ENCODE measurements at places on chromosomes 3 and 15. TPM values are rescaled to one million over a fixed set of nuclear protein-coding genes. Genes with fewer than 3 reads are reported as not detected.
A peak's percentile ranks its signal among the peaks of the same experiment; 100 is the strongest.

GRCh38 chr15:60407415-60407805 lies 9.6 kb upstream of the ANXA2 start:
- DNase-seq: no peak

DNA sequence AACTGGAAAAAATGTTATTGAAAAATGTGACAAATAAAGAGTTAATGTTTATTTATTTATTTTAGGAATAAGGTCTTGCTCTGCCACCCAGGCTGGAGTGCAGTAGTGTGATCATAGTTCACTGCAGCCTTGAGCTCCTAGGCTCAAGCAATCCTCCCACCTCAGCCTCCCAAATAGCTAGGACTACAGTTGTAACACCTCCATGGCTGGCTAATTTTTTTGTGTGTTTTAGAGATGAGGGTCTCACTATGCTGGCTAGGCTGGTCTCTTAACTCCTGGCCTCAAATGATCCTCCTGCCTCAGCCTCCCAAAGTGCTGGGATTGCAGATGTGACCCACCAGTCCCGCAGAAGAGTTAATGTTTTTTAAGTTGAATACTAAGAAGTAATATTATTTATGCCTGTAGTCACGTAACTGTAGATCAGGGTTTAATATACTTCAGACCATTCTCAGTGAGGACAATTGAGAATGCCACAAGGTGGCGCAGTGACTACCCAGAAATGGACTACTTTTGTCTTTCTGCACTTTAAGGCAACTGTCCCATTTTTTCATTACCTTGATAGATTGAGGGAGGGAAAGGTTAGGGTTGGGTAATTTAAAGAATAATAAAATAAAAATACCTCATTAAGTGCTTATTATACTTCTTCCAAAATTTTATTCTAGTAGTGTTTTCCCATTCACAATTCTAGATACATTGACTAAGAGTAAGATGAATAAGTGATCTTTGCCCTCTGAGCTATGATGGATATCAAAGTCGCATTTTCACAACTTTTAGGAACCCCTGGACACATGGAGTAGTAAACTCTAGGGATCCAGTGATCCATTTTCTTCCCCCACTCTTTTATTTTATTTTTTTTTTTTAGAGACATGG lies 6.0 kb downstream of the MUC13 start:
- peak; percentile 82 for DNase-seq

GRCh38 chr15:39066677-39067076 lies 502.1 kb upstream of the RASGRP1 start:
- no peak for DNase-seq

- no peak for DNase-seq
Measured at GRCh38 chr15:44836094-44836493, 99.8 kb downstream of the TRIM69 start.

DNA sequence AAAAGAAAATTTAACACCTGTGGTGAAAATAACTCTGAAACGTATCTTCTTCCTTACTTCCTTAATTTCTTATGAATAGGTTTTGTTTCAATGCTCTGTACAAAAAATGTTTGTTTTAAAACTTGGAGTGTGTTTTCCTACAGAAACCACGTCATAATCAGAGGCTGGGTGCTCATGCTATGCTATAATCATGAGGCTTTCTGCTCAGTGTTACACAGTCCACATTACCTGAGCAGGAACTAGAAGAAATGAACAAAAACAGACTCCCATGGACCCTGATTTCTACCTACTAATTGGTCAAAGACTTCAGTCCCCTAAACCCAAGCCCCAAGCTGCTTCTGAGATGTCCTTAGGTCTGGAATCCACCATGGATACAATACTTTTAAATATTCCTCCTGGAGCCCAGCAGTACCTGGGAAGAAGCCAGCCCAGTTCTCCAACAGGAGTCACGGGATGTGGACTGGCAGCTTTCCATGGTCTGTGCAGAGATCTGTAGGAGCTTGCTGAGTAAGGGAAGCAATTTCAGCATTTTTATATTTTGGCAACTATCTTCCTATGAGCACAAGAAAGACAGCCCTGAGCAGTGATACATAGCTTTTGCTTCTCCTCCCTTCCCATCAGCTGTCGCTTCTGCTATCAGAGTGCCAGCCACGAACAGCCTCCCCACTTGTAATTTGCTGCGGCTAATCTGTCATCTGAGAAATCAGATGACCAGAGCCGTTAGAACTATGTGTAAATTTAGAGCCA lies 65.6 kb downstream of the WDR72 start:
- DNase-seq: no peak

GRCh38 chr3:37308247-37308646 lies 133.9 kb upstream of the LRRFIP2 start:
- no peak for DNase-seq

DNA sequence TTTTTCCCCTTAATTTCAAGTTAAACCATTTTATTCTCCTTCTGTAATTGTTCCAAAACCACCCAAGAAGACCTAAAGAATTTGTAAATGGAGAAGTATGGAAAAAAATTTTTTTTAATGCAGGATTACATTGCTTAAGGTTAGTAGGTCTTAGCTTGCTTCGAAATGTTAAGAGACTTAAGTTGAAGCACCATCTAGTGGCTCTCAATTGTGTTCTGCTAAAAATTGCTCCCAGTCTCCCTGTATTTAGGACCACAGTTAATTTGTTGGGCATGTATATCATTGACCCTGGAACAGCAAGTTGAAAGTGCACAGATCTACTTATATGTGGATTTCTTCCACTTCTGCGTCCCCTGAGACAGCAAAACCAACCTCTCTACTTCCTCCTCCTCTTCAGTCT lies 32.4 kb downstream of the CD200R1L start:
- DNase-seq: no peak

- DNase-seq: peak; percentile 81
Measured at GRCh38 chr3:141262308-141262705, 30.7 kb downstream of the PXYLP1 start.

- DNase-seq: no peak
Measured at GRCh38 chr3:173814809-173815208, 417.3 kb downstream of the NLGN1 start.

DNA sequence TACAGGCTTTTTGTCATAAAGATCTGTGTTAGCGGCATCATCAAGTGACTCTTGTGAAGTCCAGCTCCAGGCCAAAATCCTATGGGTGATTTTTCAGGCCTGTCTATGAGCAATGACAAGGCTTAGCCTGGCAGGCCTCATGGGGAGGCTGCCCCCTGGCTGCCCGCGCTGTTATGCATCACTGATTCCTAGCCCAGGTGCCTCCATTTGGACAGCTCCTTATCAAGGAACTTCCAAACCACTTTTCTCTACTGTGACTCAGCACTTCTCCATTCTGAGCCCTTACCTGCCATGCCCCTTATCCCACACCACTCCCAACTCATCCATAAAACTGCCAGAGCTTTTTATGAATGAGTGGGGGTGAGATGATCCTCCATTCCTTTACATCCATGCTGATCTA lies 91.5 kb upstream of the C3orf80 start:
- no peak for DNase-seq

GRCh38 chr3:33041909-33042308 lies 55.0 kb downstream of the GLB1 start:
- DNase-seq: no peak

DNA sequence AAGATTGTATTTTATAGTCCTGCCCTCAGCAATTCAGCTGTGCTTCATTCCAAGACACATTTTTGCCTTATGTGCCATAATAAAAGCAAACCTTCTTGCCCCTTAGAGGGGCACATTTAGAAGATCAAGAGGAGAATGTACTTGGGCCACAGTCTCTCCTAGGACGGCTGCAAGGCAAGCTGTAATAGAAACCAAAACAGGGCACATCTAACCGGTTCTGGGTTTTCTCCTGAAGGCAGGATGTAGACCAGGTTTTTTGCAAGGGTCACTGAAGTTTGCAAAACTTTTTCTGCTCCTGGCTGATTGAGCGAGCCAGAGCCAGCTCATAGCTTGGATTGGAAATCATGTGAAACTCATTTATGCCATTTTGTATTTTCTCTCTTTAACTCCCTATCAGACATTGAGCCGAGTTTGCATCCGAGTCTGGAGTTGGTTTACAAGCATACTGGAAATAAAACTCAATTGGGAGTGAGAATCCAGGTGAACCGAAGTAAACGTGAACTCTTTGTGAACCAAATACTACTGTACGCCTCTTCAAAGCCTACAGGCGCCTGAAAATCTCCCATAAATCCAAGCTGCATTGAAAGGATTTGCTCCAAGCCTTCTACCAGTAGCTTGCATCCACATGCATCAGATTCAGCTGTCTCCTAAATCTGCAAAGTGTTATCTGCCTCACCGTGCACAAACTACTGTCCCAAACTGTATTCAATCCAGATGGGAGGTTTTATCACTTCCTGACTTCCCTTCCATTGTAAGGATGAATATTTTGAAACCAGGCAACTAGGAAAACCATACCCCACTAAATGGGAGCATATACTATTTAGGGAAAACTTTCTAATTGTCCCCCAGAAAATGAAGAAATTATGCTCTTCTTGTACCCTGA lies 60.9 kb upstream of the TSC22D2 start:
- DNase-seq: no peak

DNA sequence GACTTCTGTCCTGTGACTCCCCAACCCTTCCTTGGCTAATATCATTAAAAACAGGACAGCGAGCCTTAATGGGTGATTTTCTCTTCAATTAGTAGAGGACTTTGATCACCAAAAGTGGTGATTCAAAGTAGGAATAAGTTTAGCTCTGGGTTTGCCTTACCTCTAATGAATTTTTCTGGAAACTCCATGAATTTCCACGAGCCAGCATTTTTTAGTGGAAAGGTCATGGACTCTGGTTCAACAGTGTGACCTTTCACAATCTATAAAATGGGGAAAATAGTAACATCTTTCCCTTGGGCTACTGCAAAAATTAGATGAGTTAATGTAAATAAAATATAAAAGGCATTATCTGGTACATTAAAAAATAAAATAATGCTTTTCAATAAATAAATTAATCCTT lies 417.8 kb upstream of the NR2F2 start:
- no peak for DNase-seq

- DNase-seq: no peak
Measured at GRCh38 chr15:77243135-77243534, 172.2 kb upstream of the TSPAN3 start.

GRCh38 chr3:4786431-4786830 lies 192.8 kb upstream of the BHLHE40 start:
- DNase-seq: no peak

DNA sequence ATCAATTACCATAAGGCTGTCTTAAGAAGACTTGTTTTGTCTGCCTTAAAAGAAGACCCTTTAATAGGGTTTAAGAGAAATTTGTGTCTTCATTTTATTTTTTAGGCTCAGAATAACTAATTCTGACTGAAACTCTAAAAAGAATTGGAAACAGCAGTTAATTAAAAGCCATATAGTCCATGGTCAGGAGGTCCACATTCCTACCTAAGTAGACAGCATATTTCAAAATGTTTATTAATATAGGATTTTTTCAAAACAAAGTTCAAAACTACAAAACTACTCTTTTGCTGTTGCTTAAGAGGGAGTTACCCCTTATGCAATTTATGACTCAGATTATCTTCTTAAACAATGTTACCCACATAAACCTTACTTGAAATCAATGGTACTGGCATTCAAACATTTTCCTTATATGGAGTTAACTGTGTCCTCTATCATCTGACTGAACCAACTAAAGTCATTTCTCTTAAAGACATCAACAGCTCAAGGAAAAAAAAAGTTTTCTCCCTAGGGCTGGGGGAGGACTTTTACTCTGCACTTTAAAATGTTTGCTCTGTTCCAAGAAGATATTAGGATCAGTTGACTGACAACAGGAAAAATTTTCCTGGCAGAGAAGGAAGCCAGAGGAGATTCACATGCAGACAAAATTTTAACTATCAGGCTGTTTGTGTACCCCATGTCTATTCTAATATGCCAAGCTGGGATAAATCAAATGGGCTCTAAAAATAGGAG lies 56.8 kb upstream of the NANOGP8 start:
- DNase-seq: no peak

DNA sequence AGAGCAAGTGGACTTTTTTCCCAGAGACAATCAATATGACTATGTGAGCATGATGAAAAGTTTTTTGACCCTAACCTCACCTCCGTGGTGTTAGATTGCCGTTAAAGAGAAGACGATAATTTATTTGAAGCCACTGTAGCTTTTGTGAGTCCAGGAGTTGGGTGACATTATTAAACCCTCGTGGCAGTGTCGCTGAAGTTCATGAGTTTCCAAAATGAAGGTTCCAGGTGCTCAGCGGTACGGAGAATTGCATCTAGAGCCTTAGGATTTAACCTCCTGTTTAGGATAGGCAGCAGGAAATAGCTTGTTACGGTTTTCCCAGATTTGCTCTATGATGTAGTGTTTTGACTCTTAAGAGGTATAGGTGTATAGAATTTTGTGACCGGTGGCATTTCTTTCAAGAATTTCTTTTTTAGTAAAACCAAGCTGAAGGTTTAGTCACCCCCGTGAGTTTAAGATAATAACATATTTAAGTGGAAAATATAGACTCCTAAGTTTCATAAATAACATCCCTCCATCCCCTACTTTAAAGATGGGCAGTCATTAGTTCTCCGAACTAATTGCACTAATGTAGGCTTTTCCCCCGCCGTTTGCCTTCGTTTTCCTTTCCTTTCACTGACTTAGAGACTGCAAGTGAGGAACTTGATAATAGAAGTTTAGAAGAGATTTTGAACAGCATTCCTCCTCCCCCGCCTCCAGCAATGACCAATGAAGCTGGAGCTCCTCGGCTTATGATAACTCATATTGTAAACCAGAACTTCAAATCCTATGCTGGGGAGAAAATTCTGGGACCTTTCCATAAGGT lies 2.0 kb downstream of the SMC4 start:
- peak; percentile 66 for DNase-seq

DNA sequence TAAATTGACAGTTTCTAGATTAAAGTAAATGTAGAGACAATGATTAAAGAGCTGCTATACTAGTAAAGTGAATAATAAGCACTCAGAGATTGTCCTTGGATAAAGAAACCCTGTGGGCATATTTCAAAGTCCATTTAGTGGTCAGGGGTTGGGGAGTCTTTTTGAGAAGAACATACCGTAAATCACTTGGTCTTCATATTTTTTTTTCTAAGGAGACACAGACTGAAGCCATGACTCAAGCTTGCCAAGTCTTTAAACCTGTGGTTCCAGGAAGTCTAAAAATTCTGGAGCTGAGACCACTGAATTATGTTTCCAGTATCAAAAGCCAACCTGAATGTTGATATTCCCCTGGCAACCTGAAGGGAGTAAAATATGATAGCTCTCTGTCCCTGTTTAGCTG lies 171.0 kb downstream of the TPRG1 start:
- no peak for DNase-seq

GRCh38 chr15:62734706-62735105 lies 307.8 kb upstream of the TPM1 start:
- DNase-seq: no peak

DNA sequence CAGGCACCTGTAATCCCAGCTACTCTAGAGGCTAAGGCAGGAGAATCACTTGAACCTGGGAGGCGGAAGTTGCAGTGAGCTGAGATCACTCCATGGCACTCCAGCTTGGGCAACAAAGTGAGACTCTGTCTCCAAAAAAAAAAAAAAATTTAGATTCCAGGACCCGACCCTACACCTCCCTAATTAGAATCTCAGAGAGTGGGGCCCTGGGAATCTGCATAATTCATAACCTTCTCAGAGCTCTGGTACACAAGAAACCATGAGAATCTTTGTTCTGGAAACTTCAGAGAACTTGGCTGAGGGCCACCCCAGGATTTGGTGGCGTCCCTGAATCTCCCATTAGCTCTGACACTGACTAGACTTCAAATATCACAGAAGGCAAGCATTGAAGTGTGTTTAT lies 31.5 kb downstream of the B3GNT5 start:
- DNase-seq: no peak

GRCh38 chr15:76905855-76906254 lies 715 bp upstream of the SCAPER start:
- DNase-seq: no peak

Gene CIP2A
- not detected for total RNA-seq

Gene BTLA
- total RNA-seq: not detected

Gene CRABP1
- total RNA-seq: not detected

Gene FYCO1
- total RNA-seq: 56.2 TPM

Gene GP5
- 0.11 TPM for total RNA-seq

Gene CX3CR1
- total RNA-seq: not detected
